Cerebellum (tissue), 4 donors: ENCODE measurements at places on chromosomes 2 and 18. TPM values are rescaled to one million over a fixed set of nuclear protein-coding genes. Genes with fewer than 3 reads are reported as not detected.

- DNase-seq = no peak
Observed at GRCh38 chr2:59066787-59067399, 825.8 kb upstream of the FANCL start.

- peak; percentile 50 for DNase-seq
Observed at GRCh38 chr2:206693399-206694137, 24.6 kb downstream of the DYTN start.

Gene BCS1L
- total RNA-seq = 15.2 TPM

- DNase-seq = no peak
Observed at GRCh38 chr18:27075828-27076227, 109.3 kb downstream of the CHST9 start.

Gene MC2R
- total RNA-seq = not detected

Gene DNAJC5G
- 1.3 TPM for total RNA-seq

- DNase-seq = no peak
Observed at GRCh38 chr2:187988348-187988747, 303.3 kb upstream of the GULP1 start.

GRCh38 chr18:62611453-62612288, 88.8 kb downstream of the ZCCHC2 start:
- DNase-seq = no peak

Gene HOXD8
- not detected for total RNA-seq

Gene EPG5
- total RNA-seq = 47.4 TPM
